ENCODE measurements at places on chromosomes 2 and 18. TPM values are rescaled to one million over a fixed set of nuclear protein-coding genes. Genes with fewer than 3 reads are reported as not detected.
A peak's percentile ranks its signal among the peaks of the same experiment; 100 is the strongest.

- peaks cover 9% of the 10 kb centered on the region for H3K4me1 ChIP-seq
- peak overlapping the region; percentile 87 for H3K27ac ChIP-seq
- H3K27me3 ChIP-seq = no peaks in the 10 kb centered on the region
- H3K36me3 ChIP-seq = no peaks in the 10 kb centered on the region
- H3K4me3 ChIP-seq = peak overlapping the region; percentile 85
- DNase-seq = no peak
Measured at GRCh38 chr18:68714366-68714711, 569 bp downstream of the TMX3 start.

GRCh38 chr18:77271576-77272481 is 22.2 kb downstream of the GALR1 start:
- H3K4me3 ChIP-seq = no peak overlapping the region
- no peak overlapping the region for H3K27ac ChIP-seq
- H3K4me1 ChIP-seq = no peaks in the 10 kb centered on the region
- no peak for DNase-seq

DNA sequence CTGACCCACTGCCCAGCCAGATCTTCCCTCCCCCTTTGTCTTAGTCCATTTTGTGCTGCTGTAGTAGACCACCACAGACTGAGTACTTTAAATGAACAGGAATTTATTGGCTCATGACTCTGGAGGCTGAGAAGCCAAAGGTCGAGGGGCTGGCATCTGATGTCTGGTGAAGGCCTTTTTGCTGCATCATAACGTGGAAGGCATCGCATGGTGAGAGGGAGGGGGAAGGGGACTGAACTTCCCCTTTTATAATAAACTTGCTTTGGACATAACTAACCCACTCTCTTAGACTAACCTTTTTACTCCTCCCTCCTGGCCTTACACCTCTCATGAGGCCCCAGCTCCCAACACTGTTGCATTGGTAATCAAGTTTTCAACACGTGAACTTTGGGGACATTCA is 83.8 kb downstream of the MAP4K4 start:
- H3K4me1 ChIP-seq = peaks cover 74% of the 10 kb centered on the region
- no peak overlapping the region for H3K27ac ChIP-seq
- H3K27me3 ChIP-seq = no peaks in the 10 kb centered on the region
- H3K36me3 ChIP-seq = no peaks in the 10 kb centered on the region
- H3K4me3 ChIP-seq = no peak overlapping the region
- no peak for DNase-seq

DNA sequence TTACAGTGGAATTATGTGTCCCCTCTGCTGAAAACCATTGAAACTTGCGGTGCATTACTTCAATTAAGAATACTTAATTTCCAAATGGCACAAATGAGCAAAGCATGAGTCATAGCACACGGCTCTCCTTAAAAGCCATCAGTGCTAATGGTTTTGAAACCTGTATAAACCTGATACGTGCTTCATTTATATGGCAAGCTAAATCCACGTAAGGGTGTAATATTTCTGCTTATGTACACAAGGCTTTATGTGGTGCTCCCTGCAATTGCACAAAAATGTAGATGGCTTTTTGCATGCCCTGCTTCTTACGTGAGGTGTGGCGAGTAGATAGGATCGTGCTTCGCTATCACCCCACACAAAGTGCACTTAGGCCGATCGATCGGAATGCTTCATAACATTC is 840.9 kb downstream of the GALR1 start:
- no peak overlapping the region for H3K27ac ChIP-seq
- H3K27me3 ChIP-seq = no peaks in the 10 kb centered on the region
- no peak overlapping the region for H3K4me3 ChIP-seq

GRCh38 chr2:118264232-118264990 is 176.1 kb downstream of the INSIG2 start:
- no peak overlapping the region for H3K4me3 ChIP-seq
- no peak for DNase-seq
- no peaks in the 10 kb centered on the region for H3K27me3 ChIP-seq
- H3K27ac ChIP-seq = no peak overlapping the region

GRCh38 chr2:41741951-41742595 is 305.7 kb upstream of the PKDCC start:
- no peaks in the 10 kb centered on the region for H3K27me3 ChIP-seq
- H3K4me1 ChIP-seq = peaks cover 5% of the 10 kb centered on the region
- no peak overlapping the region for H3K4me3 ChIP-seq
- no peaks in the 10 kb centered on the region for H3K36me3 ChIP-seq
- H3K27ac ChIP-seq = no peak overlapping the region
- no peak for DNase-seq

DNA sequence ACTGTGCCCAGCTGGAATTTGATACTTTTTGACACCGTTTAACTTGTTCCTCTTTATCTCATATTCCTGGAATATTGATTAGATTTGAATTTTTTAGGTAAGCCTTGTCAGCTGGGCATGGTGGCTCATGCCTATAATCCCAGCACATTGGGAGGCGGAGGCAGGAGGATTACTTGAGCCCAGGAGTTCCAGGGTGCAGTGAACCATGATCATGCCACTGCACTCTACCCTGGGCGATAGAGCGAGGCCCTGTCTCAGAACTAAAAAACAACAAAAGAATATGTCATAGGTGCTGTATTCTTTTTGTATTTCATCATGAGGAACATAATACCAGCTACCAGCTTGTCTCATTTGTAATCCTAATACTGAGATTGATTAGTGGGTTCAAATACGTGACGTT is 90.3 kb downstream of the ZNF532 start:
- H3K27ac ChIP-seq = no peak overlapping the region
- no peak overlapping the region for H3K4me3 ChIP-seq
- no peaks in the 10 kb centered on the region for H3K4me1 ChIP-seq
- DNase-seq = no peak

- H3K27me3 ChIP-seq = no peaks in the 10 kb centered on the region
- no peak overlapping the region for H3K27ac ChIP-seq
- H3K4me1 ChIP-seq = no peaks in the 10 kb centered on the region
- no peak for DNase-seq
- no peaks in the 10 kb centered on the region for H3K36me3 ChIP-seq
Measured at GRCh38 chr2:150490466-150490865, 3.0 kb upstream of the RND3 start.

- no peak for DNase-seq
- H3K4me1 ChIP-seq = no peaks in the 10 kb centered on the region
- H3K4me3 ChIP-seq = no peak overlapping the region
- H3K27ac ChIP-seq = peak overlapping the region; percentile 93
Measured at GRCh38 chr18:9616049-9616448, 1.7 kb upstream of the PPP4R1 start.

DNA sequence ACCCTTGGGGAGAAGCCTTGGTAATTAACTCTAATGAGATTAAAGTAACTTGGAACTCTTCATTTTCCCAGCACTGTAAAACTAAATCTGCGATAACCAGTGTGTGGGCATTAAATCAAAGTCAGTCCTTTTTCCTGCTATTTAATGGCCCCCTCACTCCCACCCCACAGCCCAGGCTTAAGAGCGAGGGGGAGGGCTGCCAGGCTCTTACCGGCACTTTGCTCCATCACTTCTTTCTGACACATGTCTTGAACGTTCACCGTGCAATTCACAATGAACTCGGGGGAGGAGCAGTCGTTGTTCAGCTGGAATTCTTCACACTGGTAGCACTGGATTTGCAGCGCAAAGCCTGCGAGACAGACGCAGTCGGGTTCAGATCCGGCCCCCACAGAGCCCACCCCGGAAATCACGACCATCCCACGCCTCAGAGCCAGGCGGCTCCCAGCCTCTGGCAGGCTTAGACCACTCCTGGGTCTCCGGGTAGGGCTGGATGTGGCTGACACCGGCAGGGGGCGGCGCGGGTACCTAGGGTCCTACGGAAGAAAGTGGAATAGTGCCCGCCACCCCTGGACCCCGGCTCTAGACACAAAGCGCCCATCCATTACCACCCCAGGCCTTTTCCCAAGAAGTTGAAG is 1.7 kb downstream of the LYPD1 start:
- H3K27me3 ChIP-seq = peaks cover 3% of the 10 kb centered on the region
- H3K4me1 ChIP-seq = peaks cover 26% of the 10 kb centered on the region
- DNase-seq = no peak
- no peaks in the 10 kb centered on the region for H3K36me3 ChIP-seq
- no peak overlapping the region for H3K27ac ChIP-seq

GRCh38 chr2:133484106-133484505 is 84.2 kb downstream of the NCKAP5 start:
- DNase-seq = no peak
- H3K4me3 ChIP-seq = no peak overlapping the region
- no peaks in the 10 kb centered on the region for H3K36me3 ChIP-seq
- H3K27me3 ChIP-seq = no peaks in the 10 kb centered on the region
- H3K4me1 ChIP-seq = no peaks in the 10 kb centered on the region

DNA sequence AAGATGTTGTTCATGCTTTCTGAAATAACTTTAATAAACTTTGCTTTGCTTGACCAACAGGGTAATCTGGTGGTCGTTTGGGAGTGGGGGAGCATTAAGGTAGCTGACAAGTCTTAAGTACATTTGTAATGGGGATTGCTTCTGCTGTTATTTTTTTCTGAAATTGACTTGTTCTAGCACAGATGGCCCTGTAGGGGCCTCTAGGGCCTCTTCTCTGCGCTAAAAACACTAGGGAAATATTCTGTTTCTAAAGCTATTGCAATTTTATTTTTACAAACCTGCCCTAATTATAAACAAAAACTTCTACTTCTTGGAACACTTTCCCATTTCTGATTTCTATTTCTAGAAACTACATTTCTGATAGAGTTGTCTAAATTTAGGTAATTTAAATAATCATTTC is 191.3 kb upstream of the KCNJ3 start:
- no peaks in the 10 kb centered on the region for H3K27me3 ChIP-seq
- no peak for DNase-seq
- H3K36me3 ChIP-seq = no peaks in the 10 kb centered on the region
- no peaks in the 10 kb centered on the region for H3K4me1 ChIP-seq
- no peak overlapping the region for H3K27ac ChIP-seq

GRCh38 chr2:209424781-209425470 is 1.1 kb downstream of the MAP2 start:
- DNase-seq = no peak
- H3K27ac ChIP-seq = no peak overlapping the region
- peak overlapping the region; percentile 38 for H3K4me3 ChIP-seq
- H3K4me1 ChIP-seq = peaks cover 5% of the 10 kb centered on the region
- no peaks in the 10 kb centered on the region for H3K36me3 ChIP-seq

DNA sequence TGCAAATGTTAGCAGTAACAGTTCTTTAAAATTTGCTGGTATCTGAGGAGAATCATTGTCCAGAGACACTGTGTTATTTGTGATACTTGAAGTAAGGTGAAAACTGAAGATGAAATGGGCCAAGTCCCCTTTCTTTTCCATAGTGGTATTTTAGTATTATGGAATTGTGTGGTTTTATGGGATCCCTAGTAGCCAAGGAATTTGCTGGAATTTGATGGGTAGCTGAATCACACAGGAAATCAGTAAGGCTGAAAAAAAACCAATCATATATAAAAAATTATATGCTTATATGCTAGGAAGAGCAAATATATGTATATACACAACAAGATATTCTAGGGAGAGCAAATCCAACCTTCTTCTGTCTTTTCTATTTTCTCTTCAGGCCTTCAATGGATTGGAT is 54.2 kb upstream of the TACR1 start:
- H3K27me3 ChIP-seq = no peaks in the 10 kb centered on the region
- H3K27ac ChIP-seq = no peak overlapping the region
- no peak for DNase-seq
- no peaks in the 10 kb centered on the region for H3K36me3 ChIP-seq

- H3K4me1 ChIP-seq = peaks cover 10% of the 10 kb centered on the region
- H3K27me3 ChIP-seq = no peaks in the 10 kb centered on the region
- H3K27ac ChIP-seq = no peak overlapping the region
- no peak for DNase-seq
- no peaks in the 10 kb centered on the region for H3K36me3 ChIP-seq
Measured at GRCh38 chr2:231548752-231549151, 18.5 kb upstream of the NMUR1 start.

GRCh38 chr2:10079266-10079869 is 843 bp downstream of the CYS1 start:
- no peaks in the 10 kb centered on the region for H3K36me3 ChIP-seq
- H3K27me3 ChIP-seq = peaks cover 44% of the 10 kb centered on the region
- H3K27ac ChIP-seq = peak overlapping the region; percentile 69
- peak; percentile 32 for DNase-seq
- H3K4me1 ChIP-seq = peaks cover 17% of the 10 kb centered on the region
- peak overlapping the region; percentile 68 for H3K4me3 ChIP-seq

DNA sequence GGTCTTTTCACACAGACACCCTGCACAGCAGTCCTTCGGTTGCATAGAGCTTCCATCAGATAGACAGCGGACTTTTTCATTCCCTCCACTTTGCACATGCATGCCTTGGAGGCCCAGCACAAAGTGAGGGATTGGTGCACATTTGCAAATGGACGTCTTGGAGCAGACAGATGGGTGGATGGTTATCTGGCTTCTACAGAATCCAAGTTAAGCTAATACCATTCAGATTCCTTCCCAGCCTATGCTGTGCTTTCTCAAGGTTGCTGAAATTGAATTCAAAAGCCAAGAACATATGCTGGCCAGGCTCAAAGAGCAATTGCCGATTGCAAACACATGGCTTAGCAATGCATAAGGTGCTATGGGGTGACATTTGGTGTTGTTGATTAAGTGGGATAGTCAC is 186.4 kb downstream of the VAPA start:
- H3K4me1 ChIP-seq = no peaks in the 10 kb centered on the region
- no peaks in the 10 kb centered on the region for H3K27me3 ChIP-seq
- no peak for DNase-seq
- no peak overlapping the region for H3K4me3 ChIP-seq
- no peaks in the 10 kb centered on the region for H3K36me3 ChIP-seq
- no peak overlapping the region for H3K27ac ChIP-seq

The SLC9A2 gene
- total RNA-seq = not detected

The SOCS6 gene
- 19.9 TPM for total RNA-seq

The EMILIN2 gene
- total RNA-seq = 39.2 TPM

The ASB18 gene
- not detected for total RNA-seq

The CCDC68 gene
- 3.9 TPM for total RNA-seq

The DQX1 gene
- not detected for total RNA-seq

The C2orf15 gene
- 0.44 TPM for total RNA-seq

The CNDP1 gene
- not detected for total RNA-seq

The CYP27A1 gene
- 88.4 TPM for total RNA-seq

The COL5A2 gene
- total RNA-seq = 57.6 TPM

All from tibial nerve (tissue), 4 donors.